ENCODE measurements at places on chromosomes 13 and 19.

DNA sequence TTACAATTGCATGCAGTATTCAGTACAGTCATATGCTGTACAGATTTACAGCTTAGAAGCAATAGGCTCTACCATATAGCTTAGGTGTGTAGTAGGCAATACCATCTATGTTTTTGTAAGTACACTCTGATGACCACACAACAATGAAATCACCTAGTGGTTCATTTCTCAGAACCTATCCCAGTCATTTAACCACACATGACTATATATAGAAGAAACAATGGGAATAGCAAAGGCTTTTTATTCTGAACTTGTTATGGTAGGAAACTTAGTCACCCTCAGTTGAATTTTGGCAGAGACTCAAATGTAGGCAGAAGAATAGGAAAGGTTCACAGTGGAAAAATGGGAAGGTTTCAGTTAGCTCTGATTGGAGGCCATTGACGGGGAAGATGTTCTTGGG, 1075.1 kb upstream of the MIR17HG start:
- no peak overlapping the region for H3K27ac ChIP-seq
- H3K4me3 ChIP-seq = no peak overlapping the region
- no peaks in the 10 kb centered on the region for H3K27me3 ChIP-seq
- no peaks in the 10 kb centered on the region for H3K4me1 ChIP-seq

DNA sequence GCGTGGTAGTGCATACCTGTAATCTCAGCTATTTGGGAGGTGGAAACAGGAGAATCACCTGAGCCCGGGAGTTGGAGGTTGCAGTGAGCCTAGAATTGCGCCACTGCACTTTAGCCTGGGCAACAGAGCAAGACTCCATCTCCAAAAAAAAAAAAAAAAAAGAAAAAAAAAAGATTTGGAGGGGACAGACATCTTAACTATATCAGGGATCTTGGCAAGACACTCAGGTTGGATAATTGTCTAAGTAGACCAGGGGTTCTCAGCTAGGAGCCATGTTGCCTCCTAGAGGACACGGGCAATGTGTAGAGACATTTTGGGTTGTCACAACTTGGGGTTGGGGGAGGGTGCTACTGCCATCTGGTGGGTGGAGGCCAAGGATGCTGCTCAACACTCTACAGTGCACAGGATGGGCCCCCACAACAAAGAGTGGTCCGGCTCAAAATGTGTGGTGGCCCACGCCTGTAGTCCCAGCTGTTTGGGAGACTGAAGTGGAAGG, 1.9 kb upstream of the ZNF580 start:
- H3K27ac ChIP-seq = no peak overlapping the region
- H3K27me3 ChIP-seq = no peaks in the 10 kb centered on the region
- H3K36me3 ChIP-seq = peaks cover 3% of the 10 kb centered on the region
- H3K4me3 ChIP-seq = no peak overlapping the region

- no peaks in the 10 kb centered on the region for H3K4me1 ChIP-seq
- no peaks in the 10 kb centered on the region for H3K36me3 ChIP-seq
- DNase-seq = no peak
- H3K4me3 ChIP-seq = no peak overlapping the region
Observed at GRCh38 chr19:32309711-32310390, 35.6 kb upstream of the ZNF507 start.

- peak; percentile 67 for DNase-seq
- peaks cover 38% of the 10 kb centered on the region for H3K27me3 ChIP-seq
- H3K36me3 ChIP-seq = no peaks in the 10 kb centered on the region
- H3K27ac ChIP-seq = no peak overlapping the region
- H3K4me3 ChIP-seq = no peak overlapping the region
- no peaks in the 10 kb centered on the region for H3K4me1 ChIP-seq
Observed at GRCh38 chr19:48415395-48415794, 21.9 kb downstream of the GRIN2D start.

DNA sequence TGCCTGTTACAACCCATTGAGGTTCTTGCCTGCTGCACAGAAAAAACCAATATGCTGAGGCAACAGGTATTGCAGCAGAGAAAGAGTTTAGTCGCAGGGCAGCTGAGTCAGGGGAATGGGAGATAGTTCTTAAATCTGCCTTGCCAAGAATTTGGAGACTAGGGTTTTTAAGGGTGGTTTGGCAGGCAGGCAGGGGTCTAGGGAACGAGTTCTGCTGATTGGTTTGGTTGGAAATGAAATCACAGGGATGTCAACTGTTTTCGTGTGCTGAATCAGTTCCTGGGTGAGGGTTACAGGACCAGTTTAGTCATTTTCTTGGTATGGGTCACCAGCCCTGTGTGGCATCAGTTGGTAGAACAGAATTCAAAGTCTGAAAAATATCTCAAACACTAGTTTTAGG, 36.6 kb downstream of the PDS5B start:
- H3K4me1 ChIP-seq = no peaks in the 10 kb centered on the region
- no peak for DNase-seq
- H3K36me3 ChIP-seq = no peaks in the 10 kb centered on the region
- no peak overlapping the region for H3K4me3 ChIP-seq
- H3K27ac ChIP-seq = no peak overlapping the region

GRCh38 chr19:41997121-41997850, 3.3 kb upstream of the ATP1A3 start:
- H3K36me3 ChIP-seq = no peaks in the 10 kb centered on the region
- H3K4me3 ChIP-seq = no peak overlapping the region
- peaks cover 14% of the 10 kb centered on the region for H3K4me1 ChIP-seq

GRCh38 chr13:36736119-36736726, 62.4 kb downstream of the SERTM1 start:
- no peak overlapping the region for H3K4me3 ChIP-seq
- H3K27me3 ChIP-seq = no peaks in the 10 kb centered on the region
- peak; percentile 81 for DNase-seq
- H3K27ac ChIP-seq = no peak overlapping the region
- H3K36me3 ChIP-seq = no peaks in the 10 kb centered on the region

DNA sequence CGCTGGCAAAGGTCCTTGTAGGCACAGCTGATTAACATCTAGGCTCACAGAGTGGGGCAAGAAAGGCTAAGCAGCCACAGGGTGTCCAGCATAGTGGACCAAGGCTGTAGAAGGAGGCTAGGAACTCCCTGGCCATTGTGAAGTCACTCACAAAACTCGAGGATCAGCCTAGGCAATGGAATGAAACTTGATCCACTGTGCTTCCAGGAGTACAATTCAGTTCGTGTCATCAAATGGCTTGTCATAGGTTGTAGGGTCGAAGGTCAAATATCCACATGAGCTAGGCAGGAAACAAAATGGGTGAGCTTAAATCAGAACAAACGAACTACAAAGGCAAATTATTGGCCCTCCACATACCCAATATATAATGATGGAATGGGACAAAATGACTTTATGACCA, 4.4 kb upstream of the FAM187B start:
- peaks cover 6% of the 10 kb centered on the region for H3K27me3 ChIP-seq
- no peaks in the 10 kb centered on the region for H3K4me1 ChIP-seq
- no peaks in the 10 kb centered on the region for H3K36me3 ChIP-seq
- no peak for DNase-seq

GRCh38 chr19:41994521-41994971, 516 bp upstream of the ATP1A3 start:
- no peaks in the 10 kb centered on the region for H3K36me3 ChIP-seq
- no peak overlapping the region for H3K4me3 ChIP-seq
- H3K27ac ChIP-seq = no peak overlapping the region
- peaks cover 14% of the 10 kb centered on the region for H3K4me1 ChIP-seq
- peaks cover 65% of the 10 kb centered on the region for H3K27me3 ChIP-seq

- peaks cover 12% of the 10 kb centered on the region for H3K4me1 ChIP-seq
- H3K4me3 ChIP-seq = peak overlapping the region; percentile 85
- no peaks in the 10 kb centered on the region for H3K27me3 ChIP-seq
Observed at GRCh38 chr19:19775891-19776205, 42.9 kb upstream of the ZNF14 start.

Measured in muscle of leg (tissue), 16 donors.